ENCODE measurements at places on chromosomes 5 and 9.

DNA sequence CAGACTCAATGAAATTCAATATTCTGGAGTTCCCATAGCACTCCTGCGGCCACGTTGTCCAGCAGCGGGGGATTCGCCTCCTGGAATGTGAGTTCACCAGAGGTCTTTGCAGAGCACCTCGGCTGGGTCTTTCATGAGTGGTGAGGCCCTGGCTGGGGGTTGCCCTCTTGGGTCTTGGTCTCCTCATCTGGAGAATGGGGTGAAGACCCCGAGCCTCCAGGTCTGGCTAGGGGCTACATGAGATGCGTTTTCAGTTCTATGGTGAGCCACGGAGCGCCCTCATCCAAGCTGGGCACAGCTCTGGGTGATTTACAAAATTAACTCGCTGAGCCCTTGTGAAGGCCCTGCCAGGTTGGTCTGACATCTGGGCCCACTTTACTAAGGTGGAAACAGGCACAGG lies 37.5 kb upstream of the RXRA start:
- no peak for DNase-seq

DNA sequence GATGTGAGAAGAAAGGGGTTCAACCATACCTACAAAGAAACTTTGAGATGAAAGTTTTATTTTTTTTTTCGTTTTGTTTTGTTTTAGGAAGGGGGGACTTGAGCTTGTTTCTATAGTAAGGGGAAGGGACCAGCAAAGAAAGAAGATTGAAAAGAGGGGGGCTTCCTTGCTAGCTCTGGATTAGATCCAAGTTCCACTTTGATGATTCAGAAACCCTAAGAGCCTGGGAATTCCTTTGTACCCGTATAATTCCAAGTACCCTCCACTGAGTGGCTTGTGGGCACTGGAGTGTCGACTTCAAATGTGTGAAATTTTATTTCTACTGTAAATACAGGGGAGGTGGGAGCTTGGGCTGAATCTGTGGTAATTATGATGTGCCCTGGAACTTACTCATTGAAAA lies 10.9 kb downstream of the MAMDC2 start:
- DNase-seq = peak; percentile 23

- DNase-seq = peak; percentile 80
These were observed 613 bp upstream of the TMEM267 start for GRCh38 chr5:43484106-43484849.

GRCh38 chr5:107302441-107302840 lies 368.3 kb downstream of the EFNA5 start:
- no peak for DNase-seq

- no peak for DNase-seq
These were observed 205.5 kb downstream of the MEF2C start for GRCh38 chr5:88677376-88677895.

DNA sequence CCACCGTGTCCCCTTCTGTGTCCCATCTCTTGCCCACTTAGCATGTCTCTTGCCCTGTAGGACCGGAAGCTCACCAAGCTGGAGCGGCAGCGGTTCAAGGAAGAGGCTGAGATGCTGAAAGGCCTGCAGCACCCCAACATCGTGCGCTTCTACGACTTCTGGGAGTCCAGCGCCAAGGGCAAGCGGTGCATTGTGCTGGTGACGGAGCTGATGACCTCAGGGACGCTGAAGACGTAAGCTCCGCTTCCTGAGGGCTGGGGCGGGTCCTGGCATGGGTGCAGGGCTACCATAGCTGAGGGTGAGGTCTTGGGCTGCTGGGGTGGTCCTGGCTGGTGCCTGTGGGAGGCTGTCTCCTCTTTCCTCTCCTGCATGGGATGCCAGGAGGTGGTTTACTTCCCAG lies 45.7 kb downstream of the WNK2 start:
- no peak for DNase-seq

- DNase-seq = no peak
These were observed 63.1 kb downstream of the NACC2 start for GRCh38 chr9:136031741-136032730.

DNA sequence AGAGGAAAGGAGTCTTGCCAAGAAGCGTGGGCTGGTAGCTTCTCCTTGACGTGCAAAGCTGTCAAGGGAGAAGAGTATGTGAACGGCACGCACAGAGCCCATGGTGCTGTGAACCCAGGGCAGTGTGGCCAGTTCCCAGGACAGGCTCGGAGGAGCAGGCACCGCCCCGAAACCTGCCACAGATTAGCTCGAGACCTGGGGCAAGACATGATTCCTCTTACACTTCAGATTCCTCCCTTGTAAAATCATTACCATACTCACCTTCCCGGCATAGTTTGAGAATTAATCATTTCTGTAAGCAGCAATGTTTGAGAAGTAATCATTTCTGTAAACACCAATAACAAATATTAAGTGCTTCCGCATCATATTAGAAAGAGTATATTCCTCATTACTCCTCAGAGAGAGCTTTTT lies 19.9 kb downstream of the GOLM1 start:
- peak; percentile 93 for DNase-seq

- DNase-seq = no peak
These were observed 125.4 kb upstream of the MINAR2 start for GRCh38 chr5:129622531-129622930.

- no peak for DNase-seq
These were observed 20.4 kb upstream of the UBLCP1 start for GRCh38 chr5:159242656-159243055.

GRCh38 chr5:6742081-6742758 lies 29.0 kb downstream of the TENT4A start:
- DNase-seq = no peak

DNA sequence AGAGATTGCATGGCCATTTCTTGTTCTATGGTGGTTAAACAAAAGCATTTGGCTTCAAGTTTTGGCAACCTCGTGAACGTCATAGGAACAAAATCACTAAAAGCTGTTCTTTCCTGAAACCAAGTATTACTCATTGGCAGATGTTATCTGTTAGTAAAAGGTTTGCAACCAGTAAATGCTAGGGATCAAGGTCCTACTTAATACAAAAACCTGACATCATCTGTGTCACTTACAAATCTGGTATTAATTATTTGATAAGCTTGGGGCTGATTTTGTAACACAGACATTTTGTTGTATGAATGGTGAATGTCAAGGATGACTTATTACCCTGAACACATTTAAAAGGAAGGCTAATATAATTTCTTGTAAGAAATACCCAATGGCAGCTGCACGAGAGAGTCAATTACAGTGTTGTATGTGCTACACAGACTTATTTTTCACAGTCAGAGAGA lies 486.4 kb upstream of the ZNF608 start:
- no peak for DNase-seq

DNA sequence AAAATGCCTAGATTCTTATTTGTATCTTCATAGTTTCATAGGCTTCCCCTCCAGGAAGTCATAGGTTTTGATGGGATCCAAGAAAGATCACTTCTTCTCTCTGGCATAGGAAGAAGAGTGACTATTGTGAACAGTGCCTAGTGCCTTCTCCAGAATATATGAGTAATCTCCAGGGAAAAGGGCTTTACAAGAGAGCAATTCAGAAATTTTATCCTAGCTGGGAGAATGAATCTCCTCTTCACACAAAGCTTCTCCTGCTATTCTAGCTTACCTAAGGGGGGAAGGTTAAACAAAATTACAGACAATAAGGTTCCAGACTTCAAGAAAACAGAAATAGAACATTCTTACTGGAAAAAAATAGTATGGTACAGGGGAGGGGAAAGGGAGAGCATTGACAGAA lies 1193.3 kb upstream of the CDH6 start:
- no peak for DNase-seq

- no peak for DNase-seq
These were observed 1.7 kb downstream of the PALM2AKAP2 start for GRCh38 chr9:109781541-109782197.

DNA sequence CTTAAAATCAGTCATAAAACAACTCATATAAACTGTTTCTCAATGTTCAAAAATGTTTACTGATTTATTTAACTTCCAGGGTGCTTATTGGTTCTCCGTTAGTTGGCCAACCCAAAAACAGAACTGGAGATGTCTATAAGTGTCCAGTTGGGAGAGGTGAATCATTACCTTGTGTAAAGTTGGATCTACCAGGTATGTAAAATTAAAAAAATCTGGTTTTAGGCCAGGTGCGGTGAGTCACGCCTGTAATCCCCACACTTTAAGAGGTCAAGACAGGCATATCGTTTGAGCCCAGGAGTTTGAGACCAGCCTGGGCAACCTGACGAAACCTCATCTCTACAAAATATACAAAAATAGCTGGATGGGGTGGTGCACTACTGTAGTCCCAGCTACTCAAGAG lies 73.7 kb downstream of the ITGA1 start:
- DNase-seq = no peak

DNA sequence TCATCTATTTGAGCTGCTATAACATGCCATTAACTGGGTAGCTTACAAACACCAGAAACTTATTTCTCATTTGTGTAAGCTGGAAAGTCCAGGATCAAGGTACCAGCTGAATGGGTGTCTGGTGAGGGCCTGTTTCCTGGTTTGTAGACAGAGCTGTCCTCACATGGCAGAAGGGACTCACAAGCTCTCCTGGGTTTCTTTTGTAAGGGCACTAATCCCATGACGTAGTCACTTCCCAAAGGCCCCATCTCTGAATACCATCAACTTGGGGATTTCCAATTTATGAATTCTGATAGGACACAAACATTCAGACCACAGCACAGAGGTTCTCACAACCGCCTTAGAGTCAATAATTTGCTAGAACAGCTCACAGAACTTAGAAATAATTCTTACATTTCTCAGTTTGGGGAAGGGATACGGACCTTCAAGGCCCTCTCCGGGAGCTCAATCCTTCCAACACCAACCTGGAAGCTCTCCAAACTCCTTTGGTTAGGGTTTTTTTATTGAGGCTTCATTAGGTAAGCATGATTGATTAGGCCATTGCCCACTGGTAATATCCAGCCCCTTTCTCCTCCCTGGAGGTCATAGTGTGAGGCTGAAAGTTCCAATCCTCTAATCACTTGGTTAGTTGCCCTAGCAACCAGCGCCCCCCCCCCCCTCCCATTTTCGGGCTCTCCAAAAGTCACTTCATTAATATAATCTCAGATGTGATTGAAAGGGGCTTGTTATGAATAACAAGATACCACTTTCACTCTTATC lies 7.6 kb upstream of the DNAJA1 start:
- no peak for DNase-seq

DNA sequence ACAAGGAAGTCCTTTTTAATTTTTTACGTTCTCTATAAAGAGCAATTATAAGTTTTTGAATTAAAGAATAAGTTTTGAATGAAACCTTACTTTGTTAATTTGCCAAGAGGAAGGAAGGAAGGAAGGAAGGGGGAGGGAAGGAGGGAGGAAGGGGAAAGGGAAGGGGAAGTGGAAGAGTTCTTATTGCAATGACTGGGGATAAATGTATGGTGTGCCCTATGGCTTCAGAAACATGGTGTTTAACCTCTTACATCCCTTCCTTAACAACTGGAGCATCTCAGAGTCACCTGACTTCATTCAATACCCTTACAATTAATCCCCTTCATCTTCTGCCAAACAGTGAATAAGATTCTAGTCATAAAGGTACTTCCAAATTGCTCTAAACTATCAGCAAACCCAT lies 16.0 kb downstream of the CEMIP2 start:
- no peak for DNase-seq
